Stimulated activated naive CD4-positive, alpha-beta T cell treated with Interleukin-2 at 50 U/mL for 16 hours (primary cell): ENCODE measurements at places on chromosomes 13 and 19.
A peak's percentile ranks its signal among the peaks of the same experiment; 100 is the strongest.

DNA sequence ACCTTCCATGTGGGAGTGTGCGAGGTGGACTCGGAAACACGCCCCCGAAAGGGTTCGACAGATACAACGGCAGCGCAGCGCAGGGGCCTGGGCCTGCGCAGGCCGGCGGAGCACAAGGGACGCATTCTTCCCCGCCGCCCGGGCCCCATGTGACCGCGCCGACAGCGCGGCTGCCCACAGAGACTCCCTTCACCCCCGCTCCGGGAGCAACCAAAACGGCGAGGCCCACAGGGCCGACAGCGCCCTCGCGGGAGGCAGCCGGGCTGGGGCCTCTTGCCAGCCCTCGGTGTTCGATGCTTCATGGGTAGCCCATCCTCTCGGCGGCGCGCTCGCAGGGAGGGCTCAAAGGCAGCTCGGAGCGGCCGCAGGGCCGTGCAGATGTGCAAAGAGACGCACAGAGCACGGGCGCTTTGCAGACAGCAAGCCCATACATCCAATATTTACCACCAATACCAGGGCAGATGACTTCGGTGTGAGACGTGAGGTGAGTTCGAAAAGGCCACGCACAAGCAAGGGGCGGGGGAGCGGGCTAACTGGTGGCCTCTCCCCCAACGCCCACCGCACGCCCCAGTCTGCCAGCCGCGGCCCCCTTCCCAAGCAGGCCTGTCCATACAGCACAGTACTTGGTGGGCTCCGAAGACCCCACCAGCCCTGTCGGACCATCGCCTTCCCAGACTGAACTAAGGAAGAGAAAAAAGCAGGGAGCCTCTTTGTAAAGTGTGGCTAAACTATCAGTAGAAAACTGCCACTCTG is 89.9 kb downstream of the CRYL1 start:
- DNase-seq, result no peak

DNA sequence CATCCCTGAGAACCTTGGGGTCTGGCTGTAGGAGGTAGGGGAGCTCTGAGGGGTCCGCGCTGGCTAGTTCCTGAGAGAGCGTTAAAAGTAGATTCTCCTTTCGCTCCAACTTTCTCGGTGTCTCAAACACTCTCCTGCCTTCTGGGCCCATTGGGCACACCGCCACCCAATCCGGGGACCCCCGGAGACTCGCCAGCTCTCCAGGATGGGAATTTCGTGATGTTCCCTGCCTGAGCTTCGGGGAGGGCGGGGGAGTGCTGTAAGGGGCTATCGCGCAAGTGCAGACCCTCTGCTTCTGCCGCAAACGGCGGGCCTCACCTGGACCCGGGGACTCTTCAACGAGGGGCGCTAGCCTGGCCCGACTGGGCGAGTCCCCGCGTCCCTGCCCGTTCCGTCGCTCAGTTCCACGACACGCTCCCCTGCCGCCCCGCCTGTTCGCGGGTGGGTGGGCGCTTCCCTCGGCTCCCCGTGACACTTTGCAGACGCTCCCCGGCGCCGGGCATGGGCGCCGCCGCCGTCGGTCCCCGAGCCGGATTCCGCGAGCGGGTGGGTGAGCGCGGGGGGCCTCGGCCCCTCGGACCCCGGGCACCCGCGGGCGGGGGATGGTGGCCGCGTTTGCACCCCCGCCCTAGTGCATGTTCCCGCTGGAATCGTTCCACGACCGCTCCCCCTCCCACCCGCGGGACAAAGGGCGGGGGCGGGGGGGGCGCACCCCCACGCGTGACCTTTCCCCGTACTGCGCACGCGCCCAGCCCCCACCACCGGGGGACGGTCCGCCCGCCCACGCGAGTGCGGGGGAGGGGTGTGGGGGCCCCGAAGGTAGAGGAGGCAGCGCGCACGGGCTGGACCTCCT is at the start of gene CCDC106:
TSS of gene CCDC106 (plus strand) at position 481 of the 853 bp plus-strand sequence. CDS start 835 bp downstream, outside the sequence.
- peak; percentile 21 for DNase-seq

- no peak for DNase-seq
These were observed 30.2 kb downstream of the TMTC4 start for GRCh38 chr13:100644371-100644770.

DNA sequence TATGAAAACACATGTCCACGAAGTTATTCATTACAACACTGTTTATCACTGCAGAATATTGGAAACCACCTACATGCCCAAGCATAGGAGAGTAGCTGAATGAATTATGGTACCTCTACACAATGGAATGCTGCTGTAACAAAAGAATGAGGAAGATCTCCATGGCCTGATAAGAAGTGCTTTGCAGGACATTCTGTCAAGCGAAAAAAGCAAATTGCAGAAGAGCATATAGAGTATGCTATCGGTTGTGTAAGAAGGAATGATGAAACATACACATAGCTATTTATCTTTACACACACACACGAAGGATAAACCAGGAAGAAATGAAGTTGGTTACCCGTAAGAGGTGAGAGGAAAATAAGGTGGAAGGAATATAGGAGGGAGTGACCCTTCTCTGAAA is 37.5 kb upstream of the CEACAM20 start:
- DNase-seq, result no peak

GRCh38 chr13:74329962-74330361 is 195.8 kb upstream of the KLF12 start:
- DNase-seq, result no peak

GRCh38 chr13:56400774-56401173 is 739.9 kb upstream of the PRR20A start:
- no peak for DNase-seq

- no peak for DNase-seq
These were observed 26.8 kb downstream of the PPP5C start for GRCh38 chr19:46373491-46374359.

GRCh38 chr19:33403221-33403972 is 29.9 kb downstream of the CEBPG start:
- DNase-seq, result no peak

- no peak for DNase-seq
These were observed 13.6 kb upstream of the CRTC1 start for GRCh38 chr19:18669883-18670282.

DNA sequence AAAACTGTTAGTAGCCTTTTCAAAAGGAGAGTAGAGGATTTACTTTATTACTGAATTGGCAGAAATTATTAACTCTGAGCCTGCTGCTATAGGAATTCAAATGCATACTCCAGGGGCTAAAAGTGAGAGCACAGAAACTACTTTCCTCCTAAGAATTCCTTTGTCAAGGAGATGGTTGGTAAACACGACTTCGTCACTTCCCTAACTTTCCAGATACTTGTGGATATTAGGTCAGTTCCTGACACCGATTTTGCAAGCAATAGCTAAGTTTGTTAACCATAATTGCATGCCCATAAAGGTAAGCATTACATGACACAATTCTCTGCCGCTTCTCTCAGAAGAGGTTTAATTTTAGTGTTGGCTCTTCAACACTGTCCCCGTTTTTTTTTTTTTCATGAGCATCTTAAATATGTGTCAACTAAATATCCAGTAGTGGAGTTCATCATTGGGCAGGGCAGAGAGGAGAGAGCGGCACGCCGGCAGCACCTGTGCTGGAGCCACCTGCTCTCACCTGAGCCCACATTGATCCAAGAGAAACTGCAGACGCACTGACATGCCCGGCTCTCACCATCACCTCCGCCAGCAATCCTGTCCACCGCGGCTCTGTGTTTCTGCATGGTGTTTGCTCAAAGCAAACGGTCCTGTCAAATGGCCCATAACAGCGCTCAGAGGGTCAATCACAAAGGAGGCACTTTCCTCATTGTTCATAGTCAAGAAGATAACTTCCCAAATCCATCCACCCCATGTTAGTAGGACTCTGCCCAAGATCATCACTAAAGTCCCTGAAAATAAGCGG is 2.6 kb downstream of the MED26 start:
- DNase-seq, result no peak

- peak; percentile 71 for DNase-seq
These were observed 729 bp upstream of the ARID3A start for GRCh38 chr19:925087-925525.

- no peak for DNase-seq
These were observed 692 bp downstream of the RGS9BP start for GRCh38 chr19:32676186-32676894.

GRCh38 chr19:2274931-2275535 is 6.9 kb downstream of the PEAK3 start:
- no peak for DNase-seq

- DNase-seq, result no peak
These were observed 2.4 kb downstream of the TICAM1 start for GRCh38 chr19:4829001-4829712.

DNA sequence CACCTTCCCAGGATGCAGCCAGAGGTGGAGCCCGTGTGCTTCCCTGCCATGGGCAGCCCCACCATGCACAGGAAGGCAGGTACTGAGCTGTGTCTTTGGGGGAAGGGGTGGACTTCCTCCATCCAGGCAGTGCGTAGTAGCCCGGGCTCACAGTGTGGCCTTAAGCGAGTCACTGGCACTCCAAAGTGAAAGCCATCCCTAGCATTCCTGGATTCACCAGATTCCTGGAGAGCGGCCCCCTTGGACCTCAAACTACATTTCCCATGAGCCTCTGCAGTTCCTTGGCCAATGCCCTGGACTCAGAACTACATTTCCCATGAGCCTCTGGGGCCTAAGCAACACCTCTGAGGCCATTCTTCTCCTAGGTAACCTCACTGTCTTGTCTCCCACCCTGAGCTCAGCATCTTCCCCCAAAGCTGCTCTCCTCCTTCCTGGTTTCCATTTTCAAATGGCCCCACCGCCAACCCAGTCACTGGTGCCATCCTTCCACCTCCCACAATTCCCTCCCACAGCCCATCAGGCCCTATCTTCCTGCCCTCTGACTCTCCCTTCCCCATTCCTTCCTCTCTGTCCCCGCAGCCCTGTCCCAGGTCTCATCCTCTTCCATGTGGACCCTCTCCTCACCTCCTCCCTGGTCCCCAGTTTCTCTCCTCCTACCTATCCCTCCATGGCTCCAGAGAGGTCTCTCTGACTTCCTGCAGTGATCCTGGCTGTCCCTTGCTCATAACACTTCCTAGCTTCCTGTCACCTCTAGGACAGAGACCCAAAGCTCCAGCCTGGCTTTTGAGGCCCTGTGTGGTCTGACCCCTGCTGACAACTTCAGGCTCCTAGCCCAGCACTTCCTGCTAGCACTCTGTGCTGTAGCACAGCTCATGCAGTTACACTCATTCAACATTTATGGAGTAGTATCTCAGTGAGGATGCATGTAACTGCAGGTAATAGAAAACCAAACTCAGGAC is at the start of gene C19orf81:
TSS of gene C19orf81 (plus strand) at position 13 of the 959 bp plus-strand sequence. CDS start at position 13, 0 bp downstream.
- no peak for DNase-seq

DNA sequence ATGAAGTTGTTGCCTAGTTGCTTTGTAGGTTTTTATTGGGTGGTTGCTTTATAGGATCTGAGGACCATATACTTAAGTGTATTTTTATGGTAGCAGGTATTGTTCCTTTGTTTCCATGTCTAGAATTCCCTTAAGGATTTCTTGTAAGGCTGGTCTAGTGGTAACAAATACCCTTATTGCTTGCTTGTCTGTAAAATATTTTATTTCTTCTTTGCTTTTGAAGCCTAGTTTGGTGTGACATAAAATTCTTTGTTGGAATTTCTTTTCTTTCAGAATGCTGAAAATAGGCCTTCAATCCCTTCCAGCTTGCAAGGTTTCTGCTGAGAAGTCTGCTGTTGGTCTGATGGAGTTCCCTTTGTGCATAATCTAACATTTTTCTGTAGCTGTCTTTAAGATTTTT is 18.1 kb upstream of the ZSCAN5A start:
- DNase-seq, result no peak

DNA sequence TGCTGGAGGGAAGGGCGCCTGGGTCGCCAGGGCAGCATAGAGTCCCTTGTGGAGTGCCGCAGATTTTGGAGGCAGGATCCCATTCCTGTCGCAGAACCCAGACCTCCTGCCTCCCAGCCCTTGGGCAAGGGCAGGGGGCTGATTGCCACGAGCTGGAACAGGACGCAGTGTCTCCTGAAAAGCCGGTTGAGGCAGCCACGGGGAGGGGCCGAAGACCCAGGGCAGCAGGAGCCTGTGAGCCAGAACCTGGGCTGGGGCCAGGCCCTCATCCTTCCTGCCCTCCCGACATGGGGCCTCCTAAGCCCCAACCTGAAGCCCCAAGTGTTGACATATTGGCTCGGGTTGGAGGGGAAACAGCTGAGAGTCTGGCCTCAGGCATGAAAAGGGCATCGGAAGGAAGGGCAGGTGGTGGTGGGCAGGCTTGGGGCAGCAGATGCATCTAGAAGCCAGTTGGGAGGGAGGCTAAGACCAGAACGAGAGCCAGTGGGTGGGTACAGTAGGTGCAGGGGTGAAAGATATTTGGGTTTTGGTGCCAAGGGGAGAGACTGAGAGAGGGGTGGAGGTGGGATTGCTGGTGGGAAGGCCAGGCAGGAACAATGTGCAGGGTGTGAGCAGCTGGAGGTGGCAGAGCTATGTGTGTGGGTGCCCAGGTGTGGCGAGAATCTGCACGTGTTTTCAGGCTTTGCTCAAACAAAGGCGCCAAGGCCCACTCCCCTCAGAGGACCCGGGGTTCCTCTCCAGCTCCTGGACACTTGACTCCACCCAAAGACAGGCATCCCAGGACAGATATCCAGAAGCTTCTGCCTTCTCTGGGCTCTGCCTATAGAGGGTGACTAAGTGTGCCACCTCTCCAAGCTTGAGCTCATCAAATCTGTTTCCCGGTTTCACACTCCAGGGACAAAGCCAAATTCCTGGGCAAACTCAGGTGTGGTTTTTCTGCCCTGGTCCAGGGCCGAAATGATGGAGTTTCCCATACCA is 1.4 kb upstream of the SBSN start:
- DNase-seq, result no peak

DNA sequence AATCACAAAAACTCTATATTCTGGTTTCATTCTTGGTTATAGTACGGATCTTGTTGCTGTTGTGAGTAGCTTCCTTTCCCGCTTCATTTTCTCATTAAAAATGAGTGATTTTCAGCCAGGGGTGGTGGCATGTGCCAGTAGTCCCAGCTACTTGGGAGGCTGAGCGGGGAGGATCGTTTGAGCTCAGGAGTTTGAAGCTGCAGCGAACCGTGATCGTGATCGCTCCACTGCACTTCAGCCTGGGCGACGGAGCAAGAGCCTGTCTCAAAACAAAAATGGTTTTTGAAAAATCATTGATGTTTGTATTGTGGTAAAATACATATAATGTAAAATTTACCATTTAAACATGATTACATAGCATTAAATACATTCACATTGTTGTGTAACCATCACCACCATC is 71.6 kb upstream of the TM9SF2 start:
- DNase-seq, result no peak

DNA sequence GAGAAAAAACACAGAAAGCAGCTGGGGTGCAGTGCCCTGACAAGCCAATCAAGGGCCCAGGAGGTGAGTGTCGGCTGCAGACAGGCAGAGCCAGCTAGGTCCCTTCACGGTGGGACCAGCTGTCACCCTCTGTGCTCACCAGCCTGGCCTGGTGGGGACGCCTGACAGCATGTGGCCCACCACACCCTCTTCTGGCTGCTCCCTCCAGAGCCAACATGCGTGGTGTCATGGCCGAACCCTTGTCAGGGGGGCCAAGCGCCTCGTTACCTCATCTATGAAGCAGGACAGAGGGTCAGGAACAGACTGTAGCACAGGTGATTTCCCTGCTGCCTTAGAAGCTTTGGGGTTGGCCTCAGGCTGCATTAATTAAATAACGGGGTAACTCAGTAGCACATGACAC is 40.0 kb upstream of the ISYNA1 start:
- no peak for DNase-seq

- peak; percentile 12 for DNase-seq
These were observed at the start of gene RUBCNL for GRCh38 chr13:46387064-46387851. Gene RUBCNL, minus strand, starts transcription at chr13:46387252. Its CDS starts 14,777 bp downstream, at chr13:46372475.
